ENCODE measurements at places on chromosomes 3 and 15.

- DNase-seq = no peak
These were observed 148.9 kb upstream of the IL12A start for GRCh38 chr3:159839561-159840379.

- DNase-seq = no peak
These were observed 2.2 kb downstream of the AADAC start for GRCh38 chr3:151816091-151816604.

DNA sequence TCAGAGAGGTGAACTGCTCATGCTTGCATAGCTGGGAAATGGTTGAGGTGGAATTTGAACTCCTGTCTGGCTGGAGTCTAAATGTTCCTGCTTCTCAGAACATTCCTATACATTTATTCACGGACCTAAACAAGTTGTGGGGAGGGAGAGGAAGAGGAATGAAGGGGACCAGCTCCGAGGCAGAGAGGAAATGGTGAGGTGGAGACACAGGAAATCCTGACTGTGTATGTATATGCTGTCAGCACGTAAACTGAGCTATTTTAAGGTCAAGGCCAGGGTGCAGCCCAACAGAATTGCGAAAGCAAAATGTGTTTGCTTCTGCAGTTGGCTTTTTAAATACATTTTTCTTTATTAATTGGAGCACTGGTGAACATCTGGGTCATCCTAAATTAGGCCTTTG, 74.1 kb upstream of the POMGNT2 start:
- DNase-seq = peak; percentile 75

GRCh38 chr3:71329817-71330216, 253.7 kb downstream of the FOXP1 start:
- DNase-seq = no peak

GRCh38 chr3:42014921-42015533, 53.1 kb upstream of the ULK4 start:
- DNase-seq = no peak

- DNase-seq = no peak
These were observed 35.1 kb upstream of the CCDC80 start for GRCh38 chr3:112675943-112676535.

DNA sequence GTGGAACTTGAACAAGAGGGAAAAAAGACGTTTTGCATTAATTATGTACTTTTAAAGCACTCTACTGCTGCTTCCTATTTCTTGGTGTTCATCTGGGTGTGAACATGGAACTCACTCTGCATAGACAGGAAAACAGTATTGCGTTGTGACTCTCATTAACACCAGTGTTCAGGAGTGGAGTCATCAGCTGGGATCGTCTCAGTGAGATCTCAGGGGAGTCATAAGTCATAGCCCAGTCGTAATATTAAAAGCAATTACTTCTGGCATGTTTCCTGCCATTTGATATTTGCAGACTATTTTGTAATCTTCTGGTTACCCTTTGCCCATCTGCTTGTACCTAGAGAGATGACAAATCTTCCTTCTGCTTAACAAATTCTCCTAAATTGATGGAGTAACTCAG, 462.0 kb upstream of the ATP11B start:
- DNase-seq = peak; percentile 18

- DNase-seq = no peak
These were observed 2.3 kb upstream of the MED12L start for GRCh38 chr3:151082880-151083838.

GRCh38 chr3:13548696-13549622, at the start of gene FBLN2:
FBLN2 (plus strand) TSS chr3:13549125; CDS start chr3:13570356, 21,231 bp downstream.
- no peak for DNase-seq

DNA sequence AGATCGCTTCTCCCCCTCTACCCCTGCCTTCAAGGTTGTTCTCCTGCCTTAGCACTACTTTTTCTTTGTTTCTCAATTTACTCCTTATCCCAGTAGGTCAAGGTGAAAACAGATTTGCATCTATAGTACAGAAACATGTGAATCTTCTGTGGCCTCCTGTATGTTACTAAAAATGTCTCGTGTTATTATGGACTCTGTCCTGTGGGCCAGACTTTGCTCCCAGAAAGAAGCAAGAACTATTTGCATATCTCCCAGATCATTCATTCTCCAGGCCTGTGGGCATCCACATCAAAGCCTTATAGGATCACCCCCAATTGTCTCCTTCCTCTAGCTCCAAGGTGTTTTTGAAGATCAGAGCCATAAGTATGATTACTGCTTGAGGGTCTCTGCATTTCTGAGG, 169.5 kb upstream of the ROPN1 start:
- DNase-seq = no peak

DNA sequence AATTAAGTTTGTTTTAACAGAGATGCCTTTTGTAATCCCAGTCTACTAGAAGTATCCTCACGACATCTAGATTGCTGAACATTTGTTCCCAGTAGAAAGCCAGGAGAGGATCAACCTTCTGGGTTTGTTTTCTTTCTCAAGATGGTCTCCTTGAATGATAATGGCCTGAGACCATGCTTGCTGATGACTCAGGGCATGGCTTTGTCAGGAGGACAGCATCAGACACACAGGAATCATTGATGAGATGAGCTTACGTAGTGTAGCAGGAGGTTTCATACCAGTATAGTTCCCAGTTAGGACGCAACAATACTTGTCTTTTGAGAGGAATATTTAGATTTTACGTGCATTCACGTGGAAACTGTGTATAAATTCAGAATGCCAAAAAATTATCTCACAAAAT, 38.6 kb downstream of the ATP1B3 start:
- DNase-seq = no peak

DNA sequence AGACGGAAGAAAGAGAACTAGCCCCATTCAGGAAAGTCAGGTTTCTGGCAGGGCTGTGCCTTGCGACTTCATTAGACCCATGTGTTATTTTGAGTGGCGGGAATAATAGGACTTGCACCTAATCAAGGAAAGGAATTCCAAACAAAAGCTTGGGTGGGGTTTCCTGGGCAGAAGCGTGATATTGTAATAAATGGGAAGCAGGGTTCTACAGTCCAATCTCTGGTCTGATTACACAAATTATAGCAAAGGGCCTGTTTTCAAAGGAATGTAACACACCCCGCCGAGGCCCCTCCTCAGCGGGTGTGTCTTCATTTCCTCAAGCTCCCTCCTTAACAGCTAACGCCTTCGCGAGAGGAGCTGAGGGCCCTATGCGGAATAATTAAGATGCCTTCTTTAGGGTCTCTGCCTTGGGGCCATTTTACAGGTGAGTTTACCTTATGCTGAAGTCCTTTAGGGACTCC, 396.0 kb upstream of the C2CD4B start:
- no peak for DNase-seq

DNA sequence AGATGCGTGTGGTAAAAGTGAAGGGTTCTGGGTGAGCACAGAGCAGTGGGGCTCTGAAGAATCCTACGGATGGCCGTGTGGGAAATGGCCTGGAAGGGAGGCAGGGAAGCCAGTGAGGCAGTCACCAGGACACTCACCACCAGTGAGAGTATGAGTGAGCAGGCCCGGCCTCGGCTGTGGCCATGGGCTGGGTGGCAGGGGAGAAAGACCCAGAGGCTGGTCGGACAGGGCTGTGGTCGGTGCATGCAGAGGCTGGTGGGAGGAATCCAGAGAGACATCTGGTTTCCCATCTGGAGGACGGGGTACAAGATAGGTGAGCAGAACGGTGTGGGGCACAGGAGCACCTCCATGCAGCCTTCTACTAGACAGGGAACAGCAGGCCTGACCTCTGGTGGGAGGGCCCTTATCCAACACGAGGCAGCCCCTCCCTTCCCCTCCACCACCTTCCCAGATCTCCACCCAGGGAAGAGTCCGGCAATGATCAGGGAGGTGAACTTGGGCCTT, 10.1 kb downstream of the PCSK6 start:
- DNase-seq = no peak

- DNase-seq = no peak
These were observed 55.4 kb upstream of the SNRPN start for GRCh38 chr15:24899367-24899766.

- no peak for DNase-seq
These were observed 38.8 kb upstream of the BFSP2 start for GRCh38 chr3:133361011-133361410.

DNA sequence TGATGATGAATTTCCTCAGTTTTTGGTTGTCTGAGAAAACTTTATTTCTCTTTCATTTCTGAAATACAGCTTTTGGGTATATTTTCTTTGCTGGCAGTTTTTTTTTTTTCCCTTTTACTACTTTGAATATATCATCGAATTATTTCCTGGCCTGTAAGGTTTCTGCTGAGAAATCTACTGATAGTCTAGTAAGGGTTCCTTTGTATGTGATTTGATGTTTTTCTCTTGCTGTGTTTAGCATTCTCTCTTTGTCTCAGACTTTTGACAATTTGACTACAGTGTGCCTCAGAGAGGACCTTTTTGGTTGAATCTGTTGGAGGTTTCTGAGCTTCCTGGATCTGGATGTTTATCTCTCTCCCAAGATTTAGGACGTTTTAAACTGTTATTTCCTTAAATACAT, 336.0 kb downstream of the CACNA2D3 start:
- no peak for DNase-seq

DNA sequence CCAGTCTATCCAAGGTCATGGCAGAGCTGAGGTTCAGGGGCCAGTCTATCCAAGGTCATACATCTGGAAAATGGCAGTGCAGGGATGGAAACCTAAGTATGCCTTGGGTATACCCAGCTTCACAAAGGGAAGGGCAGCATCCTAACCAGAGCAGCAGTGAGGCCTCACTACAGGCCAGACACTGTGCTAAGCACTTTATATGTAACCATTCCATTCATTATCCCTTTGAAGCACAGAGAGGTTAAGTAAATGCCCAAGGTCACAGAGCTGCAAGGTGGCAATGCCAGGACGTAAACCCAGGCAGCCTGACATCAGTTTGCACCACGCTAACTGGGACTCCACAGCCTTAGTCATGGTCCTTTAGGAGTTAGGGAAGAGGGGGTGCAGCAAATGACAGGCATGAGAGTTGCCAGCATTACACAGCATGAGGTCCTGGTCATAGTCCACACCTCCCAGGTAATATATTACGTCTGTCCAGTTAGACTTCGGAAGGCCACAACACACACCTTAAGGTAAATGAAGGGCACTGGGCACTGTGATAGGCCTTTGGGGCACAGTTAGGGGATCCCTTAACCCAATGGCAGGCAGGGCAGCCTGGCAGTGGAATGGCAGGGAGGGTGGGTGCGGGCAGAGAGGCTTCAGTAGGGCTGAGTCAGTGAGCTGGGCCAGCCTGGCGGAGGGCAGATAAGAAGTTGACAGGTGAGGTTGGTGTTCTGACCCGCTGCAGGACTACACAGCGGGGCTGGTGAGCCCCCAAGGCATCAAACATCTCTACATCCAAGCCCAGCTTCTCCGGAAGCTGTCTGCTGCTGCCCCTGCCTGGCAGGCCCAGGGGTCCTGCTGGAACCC, 21.1 kb upstream of the CORO2B start:
- no peak for DNase-seq

- no peak for DNase-seq
These were observed 111.8 kb upstream of the LYSMD4 start for GRCh38 chr15:99845009-99845408.

DNA sequence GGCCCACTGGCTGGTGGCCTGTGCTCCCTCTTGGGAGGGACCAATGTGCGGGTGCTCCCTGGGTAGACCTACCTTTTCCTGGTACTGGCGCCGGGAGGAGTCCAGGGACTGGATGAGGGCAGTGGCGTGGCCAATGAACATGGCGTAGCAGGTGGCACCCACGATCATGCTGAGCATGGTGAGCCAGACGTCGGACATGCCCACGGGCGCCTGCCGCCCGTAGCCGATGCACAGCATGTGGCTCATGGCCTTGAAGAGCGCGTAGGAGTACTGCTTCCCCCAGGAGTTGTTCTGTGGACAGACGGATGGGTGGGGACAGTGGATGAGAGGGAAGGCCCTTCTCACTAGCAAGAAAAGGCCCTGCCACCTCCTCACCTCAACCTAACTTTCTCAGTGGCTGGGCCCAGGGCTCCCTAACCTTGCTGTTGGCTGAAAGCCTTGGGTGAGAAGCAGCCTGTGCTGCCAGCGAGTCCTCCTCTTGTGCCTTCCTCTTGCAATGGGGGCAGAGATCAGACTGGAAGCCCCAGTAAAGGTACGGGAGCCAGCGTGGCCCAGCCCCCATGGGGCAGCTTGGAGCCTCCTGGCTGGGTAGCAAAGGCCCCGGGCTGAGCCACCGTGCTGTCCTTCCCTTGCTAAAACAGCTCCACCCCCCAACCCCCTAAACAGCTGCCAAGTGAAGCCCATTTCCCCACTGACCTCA, 39.1 kb downstream of the HCN4 start:
- no peak for DNase-seq

DNA sequence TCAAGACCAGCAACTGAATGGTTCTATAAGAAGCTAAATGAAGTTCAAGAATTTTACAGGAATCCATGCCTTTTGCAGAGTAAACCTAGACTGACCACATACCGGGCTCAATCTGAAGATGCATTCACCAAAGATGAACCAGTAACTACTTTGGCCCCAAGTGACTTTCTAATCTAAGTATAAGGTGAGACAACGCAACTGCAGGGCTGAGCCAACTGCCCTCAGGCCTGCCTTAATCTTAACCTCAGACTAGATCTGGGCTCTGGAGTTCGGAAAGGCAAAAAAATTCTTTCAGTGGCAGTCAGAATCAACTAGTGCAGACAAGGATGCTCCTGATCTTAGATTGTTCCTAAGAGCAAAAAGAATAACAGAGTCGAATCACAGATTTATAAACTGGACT, 48.3 kb downstream of the EXD1 start:
- no peak for DNase-seq

GRCh38 chr15:28112962-28113361, 13.8 kb upstream of the OCA2 start:
- DNase-seq = no peak

DNA sequence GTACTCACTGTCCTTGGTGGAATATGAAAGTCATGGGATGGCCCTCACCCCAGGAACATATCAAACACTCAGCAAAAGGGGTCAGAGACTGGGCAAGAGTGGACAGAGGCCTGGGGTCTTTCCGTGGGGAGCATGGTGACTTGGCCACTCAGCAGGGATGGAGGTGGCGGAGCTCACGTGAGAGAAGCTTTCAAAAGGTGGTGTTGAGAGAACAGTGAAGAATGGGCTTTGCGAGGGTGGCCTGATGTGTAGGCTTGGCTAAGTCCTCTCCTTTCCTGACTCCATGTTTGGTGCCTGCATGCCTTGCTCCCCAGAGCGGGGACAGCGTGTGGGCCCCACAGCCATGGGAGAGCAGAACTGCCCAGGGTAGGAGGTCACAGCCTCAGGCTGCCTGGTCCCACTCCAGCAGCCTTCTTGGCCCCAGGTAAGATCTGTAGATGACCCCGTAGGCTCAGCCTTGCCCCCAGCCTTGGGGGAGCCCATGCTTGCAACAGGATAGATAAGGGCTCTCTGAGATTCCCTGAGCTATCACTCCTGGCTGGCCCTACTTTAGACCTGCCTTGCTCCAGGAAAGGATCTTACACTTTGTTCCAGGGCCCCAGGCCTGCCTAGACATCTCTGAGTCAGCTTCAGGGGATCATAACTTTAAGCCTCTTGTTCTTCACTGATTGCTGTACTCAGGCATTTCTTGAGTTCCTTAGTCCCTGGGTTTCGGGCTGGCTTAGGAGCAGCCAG, 17.0 kb downstream of the RPLP1 start:
- DNase-seq = no peak

DNA sequence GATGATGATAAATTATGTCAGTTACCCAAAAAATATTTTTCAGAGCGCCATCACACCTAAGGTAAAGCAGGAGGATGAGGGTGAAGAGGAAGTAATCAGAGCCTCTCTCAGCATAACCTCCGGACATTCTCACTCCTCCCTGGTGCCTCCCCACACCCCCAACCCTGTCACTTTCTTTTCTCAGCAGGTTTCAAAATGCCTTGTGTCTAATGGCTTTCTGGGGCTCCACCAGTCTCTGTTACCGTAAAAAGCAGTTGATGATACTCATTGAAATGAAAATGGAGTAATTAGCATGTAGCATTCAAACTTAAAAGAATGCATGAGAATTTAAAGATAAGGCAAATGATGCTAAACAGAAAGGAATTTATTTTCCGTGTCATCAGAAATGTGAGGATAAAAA, 180.0 kb downstream of the ERC2 start:
- no peak for DNase-seq
